Suppressor macrophage treated with lipopolysaccharide for 1 hour (primary cell): ENCODE measurements at places on chromosomes 4 and X.
A peak's percentile ranks its signal among the peaks of the same experiment; 100 is the strongest.

GRCh38 chr4:118869808-118870342, 18.8 kb upstream of the SYNPO2 start:
- DNase-seq = no peak

GRCh38 chr4:32417113-32417704, 1697.0 kb downstream of the PCDH7 start:
- no peak for DNase-seq

DNA sequence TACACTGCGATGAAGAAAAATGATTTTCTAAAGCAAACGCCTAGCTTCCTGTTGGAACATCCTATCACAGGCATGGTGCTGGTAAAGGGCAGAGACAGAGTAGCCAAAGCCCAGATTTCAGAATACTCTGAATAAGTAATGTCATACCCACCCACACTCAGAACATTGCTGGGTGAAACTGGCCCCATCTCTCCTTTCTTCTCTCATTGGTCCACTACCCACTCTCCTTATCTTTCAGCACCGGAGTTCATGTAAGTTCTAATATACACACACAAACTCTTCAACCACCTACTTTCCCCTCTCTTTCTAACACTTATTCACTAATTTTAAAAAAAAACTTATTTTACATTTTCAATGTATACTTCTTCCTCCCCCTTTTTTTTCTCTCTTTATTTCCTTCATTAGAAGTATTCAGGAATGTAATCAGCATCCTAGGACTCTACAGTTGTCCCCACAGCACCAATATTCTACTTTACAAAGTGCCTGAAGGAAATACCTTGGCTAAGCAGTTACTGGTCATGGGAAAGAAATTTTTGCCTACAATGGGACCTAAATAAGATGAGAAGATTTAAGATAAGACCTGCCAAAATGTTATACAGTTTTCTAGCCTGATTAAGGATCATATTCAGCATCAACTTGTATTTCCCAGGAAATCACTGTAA, 63.0 kb downstream of the SEC24D start:
- no peak for DNase-seq

GRCh38 chr4:43233321-43233720, 340.8 kb downstream of the GRXCR1 start:
- DNase-seq = no peak

DNA sequence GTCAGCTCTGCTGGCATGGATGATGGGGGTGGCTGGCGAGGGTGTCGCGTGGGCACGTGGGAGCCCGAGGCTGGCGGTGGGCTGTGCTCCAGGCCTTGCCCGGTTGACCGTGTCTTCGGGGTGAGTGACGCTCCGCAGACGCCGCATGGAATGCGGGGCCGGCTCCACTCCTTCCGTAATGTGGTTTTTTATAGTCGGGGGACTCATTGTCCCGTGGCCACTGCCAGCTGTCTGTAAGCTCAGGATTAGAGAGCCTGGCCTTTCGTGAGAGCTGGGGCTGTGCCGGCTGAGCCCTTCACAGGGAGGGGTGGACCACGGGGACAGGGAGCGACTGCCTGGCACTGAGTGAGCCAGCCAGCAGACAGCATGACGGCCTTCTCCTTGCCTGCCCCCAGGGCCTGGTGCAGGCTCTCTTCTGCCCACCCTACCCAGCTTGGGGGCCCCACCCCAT, 20.4 kb downstream of the DOK7 start:
- DNase-seq = peak; percentile 15

DNA sequence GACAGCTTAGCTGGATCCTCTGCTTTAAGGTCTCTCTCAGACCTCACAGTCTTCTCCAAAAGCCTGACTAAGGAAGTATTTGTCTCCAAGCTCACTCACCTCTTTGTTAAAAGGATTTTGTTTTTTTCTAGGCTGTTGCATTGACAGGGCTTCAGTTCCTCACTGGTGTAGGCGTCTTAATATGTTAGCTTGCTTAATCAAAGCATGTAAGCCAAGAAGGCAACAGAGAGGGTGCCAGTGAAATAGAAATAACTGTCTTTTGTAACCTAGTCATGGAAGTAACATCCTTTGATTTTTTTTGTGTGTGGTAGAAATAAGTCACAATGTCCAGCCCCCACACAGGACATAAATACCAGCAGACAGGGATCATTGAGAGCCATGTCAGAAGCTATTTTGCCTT, 58.8 kb downstream of the FIP1L1 start:
- no peak for DNase-seq

GRCh38 chrX:115547448-115547847, 13.5 kb upstream of the PLS3 start:
- DNase-seq = no peak

DNA sequence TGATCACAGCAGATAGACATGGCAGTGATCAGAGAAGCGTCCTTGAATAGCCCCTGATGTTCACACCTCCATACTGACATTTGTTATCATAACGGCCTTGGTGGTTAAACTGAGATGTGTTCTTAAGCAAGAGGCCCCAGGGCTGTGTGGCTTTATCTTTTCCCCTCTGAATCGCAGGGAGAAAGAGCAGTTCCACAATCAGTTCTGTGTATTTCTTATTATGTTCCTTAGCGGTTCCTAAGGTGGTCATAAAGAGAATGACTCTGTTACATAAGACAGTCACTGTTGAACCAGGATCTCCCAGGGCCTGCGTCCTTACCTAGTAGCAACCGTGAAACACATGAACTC, 52.8 kb upstream of the CBR4 start:
- DNase-seq = no peak

- peak; percentile 34 for DNase-seq
Observed at GRCh38 chr4:22607382-22607781, 85.4 kb upstream of the GBA3 start.

DNA sequence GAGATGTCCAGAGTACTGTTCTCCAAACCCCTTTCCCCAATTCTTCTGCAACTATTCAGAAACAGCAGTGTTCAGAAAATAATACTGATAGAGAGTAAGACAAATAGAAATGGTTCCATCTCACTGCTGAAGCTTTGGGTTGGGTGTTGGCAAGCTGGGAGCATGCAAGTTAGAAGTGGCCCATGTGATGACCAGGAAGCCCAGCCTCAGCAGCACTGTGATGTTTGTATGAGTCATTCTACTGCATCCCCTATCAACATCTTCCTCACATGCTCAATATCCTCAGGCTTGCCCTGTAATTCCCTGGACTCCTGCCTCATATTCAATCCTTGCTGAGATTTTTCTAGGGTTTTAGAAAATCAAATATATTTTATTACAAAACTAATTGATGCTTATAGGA, 96.5 kb downstream of the CHRDL1 start:
- DNase-seq = no peak

GRCh38 chrX:75228854-75229253, 45.0 kb upstream of the UPRT start:
- DNase-seq = no peak
